Cardiac fibroblast (primary cell): ENCODE measurements at places on chromosomes 6 and 20.

GRCh38 chr6:73180763-73181619 lies 44.3 kb downstream of the KHDC1L start:
- DNase-seq, result peak; percentile 85

- peak; percentile 76 for DNase-seq
Observed at GRCh38 chr6:105994591-105995390, 91.3 kb upstream of the PRDM1 start.

GRCh38 chr6:28322661-28323060 lies 13.3 kb downstream of the ZSCAN31 start:
- no peak for DNase-seq

DNA sequence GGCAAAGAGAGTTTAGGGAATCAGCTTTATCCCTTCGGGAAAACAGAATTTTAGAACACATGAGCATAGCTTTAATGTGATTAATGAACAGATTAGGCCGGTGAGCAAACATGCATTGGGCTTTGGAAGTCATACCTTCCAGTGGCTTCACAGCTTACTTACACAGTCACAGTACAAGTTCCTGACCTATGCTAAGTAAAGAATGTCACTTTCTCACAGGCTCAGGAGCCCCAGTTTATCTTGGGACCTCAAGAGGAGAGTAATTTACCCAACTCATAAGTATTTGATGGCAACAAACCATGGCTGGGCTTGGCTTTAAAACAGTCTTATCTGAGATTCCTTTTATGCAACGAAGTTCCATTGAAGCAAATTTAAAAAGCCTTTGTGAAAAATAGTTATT lies 195.9 kb downstream of the AKAP7 start:
- no peak for DNase-seq

- DNase-seq, result no peak
Observed at GRCh38 chr20:23146857-23147637, 60.9 kb upstream of the CD93 start.

GRCh38 chr6:19137505-19137904 lies 699.7 kb upstream of the ID4 start:
- DNase-seq, result no peak

DNA sequence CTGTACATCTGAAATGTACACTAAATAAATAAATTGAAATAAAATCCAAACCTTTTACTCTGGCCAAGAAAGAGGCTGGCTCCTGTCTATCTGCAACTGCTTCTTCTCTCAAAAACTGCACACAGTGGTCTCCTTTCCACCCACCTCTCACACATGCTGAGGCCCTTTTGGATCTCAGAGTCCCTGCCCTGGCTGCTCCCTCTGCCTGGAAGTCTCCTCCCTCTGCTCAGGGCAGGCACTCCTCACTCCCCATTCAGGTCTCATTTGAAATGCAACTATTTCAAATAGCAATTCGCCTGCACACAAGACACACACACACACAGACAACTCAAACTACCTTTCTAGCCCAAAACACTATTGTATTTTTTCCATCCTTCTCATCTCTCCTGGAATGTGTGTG lies 348.8 kb downstream of the PKHD1 start:
- DNase-seq, result no peak
